ENCODE measurements at places on chromosomes 5 and 9. TPM values are rescaled to one million over a fixed set of nuclear protein-coding genes. Genes with fewer than 3 reads are reported as not detected.
A peak's percentile ranks its signal among the peaks of the same experiment; 100 is the strongest.

DNA sequence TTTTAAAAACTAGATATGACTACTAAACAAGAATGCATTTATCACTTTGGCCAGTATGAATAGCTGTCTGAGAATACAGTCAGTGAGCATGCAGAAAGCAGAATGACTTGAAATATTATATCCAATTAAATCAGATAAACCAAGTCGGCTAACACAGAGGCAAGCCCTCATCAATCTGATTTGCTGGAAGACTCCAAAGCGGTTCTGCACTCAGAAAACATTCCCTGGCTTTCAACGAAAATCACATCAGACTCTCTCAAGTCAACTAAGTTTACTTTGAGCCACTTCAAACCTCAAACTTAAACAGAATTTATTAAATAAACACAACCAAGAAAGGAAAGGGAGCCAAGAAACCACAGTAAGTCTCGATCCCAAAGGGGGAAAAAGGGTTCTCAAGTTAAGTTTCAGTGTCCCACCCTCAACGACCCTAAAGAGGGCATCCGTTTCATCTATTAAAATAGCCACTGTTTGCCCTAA lies 1.4 kb downstream of the MYO10 start:
- no peak for DNase-seq

- no peak for DNase-seq
Measured at GRCh38 chr5:153860195-153860886, 178.4 kb downstream of the FAM114A2 start.

GRCh38 chr5:73644385-73644963 lies 18.5 kb downstream of the ARHGEF28 start:
- DNase-seq: no peak

GRCh38 chr5:89473196-89473595 lies 590.2 kb upstream of the MEF2C start:
- no peak for DNase-seq

DNA sequence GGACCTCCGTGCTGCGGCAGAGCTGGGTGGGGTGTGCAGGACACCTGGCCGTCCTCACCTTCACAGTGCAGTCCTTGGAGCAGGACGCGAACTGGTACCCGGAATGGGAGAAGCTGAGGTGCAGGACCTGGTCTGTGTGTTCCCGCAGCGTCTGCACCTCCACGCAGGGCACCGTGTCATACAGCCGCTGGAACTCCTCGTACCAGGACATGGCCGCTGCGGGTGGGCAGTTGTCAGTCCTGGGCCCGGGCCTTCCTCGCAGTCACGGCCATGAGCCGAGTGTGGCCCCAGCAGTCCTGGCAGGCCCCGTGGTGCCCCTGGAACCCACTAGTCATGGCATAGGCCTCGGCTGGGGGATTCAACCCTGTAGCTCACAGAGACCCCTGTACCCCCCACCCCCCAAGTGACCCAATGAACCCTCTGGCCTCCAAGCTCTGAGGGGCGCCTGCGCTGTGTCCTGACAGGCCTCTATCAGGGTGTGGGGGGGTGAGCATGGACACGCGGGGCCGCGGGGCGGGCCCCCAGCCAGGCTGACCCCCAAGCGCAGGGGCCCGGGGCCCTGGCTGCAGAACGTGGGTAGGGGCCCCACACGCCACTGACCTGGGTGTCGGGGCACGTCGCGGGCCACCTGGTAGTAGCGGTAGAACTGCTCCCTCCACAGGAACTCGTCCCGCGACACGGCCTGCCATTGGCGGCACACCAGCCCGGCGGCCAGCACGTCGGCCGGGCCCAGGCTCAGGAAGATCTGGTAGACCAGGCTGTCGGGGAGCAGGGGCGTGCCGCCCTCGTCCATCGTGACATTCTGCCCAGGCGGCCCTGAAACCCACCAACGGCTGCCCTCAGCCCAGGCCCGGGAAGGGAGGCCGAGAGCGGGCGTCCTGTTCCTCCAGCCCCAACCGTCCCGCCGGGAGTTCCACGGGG lies 987 bp downstream of the FBXW5 start:
- DNase-seq: peak; percentile 44

DNA sequence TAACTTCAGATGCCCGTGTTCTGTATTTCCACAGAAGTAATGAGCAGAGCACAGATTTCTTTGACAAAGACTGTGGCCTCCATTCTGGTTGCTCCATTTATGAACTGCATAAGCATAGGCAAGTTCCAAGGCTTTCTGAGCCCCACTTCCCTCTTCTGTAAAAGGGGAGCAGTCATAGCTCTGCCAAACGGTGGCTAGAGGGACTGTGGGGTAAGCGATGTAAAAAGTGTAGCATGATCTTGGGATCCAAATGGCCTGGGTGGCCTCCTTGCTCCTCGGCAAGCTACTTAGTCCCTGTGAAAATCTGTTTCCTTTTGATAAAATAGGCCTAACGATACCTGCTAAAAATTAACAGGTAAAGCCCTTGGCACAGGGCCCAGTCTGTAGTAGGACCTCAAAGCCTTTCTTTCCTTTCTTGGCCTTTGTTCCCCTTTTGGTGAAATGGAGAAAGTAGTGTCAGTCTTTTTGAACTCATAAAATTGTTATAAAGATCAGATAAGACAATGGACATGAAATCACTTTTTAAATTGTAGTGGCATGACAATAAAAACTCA lies 646.6 kb downstream of the ACTL7B start:
- DNase-seq: no peak

DNA sequence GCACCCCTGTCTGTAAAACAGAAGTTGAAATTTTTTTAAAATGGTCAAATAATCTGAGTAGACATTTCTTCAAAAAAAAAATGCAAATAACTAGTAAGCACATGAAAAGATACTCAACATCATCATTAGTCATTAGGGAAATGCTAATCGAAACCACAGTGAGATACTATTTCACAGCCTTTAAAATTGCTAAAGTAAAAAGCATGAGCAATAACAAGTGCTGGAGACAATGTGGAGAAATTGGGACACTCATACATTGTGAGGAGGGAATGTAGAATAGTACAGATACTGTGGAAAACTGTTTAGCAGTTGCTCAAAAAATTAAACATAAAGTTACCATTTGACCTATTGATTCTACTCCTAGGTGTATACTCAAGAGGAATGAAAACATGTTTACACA lies 58.4 kb upstream of the RUSC2 start:
- no peak for DNase-seq

GRCh38 chr5:71695071-71695470 lies 24.0 kb upstream of the CARTPT start:
- DNase-seq: peak; percentile 13

- DNase-seq: no peak
Measured at GRCh38 chr9:135622415-135623020, 16.8 kb downstream of the GLT6D1 start.

DNA sequence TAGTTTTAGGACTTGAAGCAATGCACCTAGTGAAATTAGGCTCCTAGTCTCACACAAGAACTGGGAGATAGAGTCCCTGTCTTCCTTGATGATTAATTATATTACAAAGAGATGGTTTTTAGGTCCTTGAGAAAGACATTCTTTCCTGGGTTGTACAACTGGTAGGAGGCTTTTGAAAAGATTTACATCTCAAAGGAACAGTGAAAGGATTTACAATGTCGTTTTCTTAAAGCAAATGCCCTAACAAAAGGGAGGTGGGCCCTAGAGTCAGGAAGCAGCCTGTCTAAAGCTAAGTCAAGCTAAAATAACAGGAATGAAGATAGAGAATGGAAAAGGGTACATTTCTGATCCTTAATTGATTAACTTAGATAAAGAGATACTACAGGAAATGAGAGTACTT lies 102.2 kb upstream of the IL7R start:
- DNase-seq: no peak

DNA sequence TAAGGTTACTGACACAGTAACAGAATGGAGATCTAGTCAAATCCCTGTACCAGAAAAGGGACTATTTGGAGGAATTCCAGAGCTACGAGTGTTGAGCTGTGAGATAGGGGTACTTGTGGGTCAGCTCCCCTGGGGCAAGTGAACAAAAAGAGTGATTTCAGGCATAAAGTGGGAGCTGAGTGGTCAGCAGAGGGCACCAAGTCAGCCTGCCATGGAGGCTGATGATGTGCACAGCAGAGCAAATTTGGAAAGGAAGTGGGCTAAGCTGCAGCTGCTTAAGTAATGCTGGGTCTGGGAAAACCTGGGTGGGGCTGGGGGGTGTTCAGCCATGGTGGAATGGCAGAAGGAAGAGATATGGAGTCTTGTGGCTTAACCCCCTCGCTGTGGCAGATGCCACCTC lies 327.9 kb downstream of the NTRK2 start:
- no peak for DNase-seq

GRCh38 chr9:114117996-114118830 lies 19.1 kb upstream of the KIF12 start:
- DNase-seq: no peak

DNA sequence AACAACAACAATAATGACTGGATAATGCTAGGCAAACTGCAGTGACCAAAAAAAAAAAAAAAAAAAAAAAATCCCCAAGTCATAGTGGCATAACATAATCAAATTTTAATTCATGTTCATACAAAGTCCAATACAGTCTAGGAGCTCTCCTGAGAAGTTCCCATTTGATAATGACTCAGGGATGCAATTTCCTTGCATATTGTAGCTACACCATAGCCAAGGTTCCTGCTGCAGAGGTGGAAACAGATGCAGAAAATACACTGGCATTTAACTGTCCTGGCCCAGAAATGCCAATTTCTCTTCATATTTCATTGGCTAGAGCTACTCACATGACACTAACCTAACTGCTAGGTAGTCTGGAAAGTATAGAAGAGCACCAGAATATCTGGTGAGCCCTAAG lies 72.2 kb upstream of the SLC12A2 start:
- DNase-seq: no peak

DNA sequence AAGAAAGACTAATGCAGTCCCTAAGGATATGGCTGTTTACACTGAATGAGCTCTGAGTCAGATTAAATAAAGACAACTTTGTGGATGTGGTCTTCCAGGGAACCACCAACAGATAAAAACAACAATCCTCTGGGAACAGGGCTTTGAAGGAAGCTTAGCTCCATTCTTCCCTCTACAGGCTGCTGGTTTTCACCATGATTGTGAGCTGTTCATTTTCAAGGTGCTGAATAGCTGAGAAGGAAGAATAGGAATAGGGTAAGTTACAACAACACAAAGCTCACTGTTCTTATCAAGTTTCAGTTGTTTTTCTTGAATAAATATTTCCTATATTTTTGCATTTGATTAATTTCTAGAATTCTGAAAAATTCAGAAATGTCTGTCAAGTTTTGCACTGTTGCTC lies 25.9 kb upstream of the PTAR1 start:
- DNase-seq: no peak

DNA sequence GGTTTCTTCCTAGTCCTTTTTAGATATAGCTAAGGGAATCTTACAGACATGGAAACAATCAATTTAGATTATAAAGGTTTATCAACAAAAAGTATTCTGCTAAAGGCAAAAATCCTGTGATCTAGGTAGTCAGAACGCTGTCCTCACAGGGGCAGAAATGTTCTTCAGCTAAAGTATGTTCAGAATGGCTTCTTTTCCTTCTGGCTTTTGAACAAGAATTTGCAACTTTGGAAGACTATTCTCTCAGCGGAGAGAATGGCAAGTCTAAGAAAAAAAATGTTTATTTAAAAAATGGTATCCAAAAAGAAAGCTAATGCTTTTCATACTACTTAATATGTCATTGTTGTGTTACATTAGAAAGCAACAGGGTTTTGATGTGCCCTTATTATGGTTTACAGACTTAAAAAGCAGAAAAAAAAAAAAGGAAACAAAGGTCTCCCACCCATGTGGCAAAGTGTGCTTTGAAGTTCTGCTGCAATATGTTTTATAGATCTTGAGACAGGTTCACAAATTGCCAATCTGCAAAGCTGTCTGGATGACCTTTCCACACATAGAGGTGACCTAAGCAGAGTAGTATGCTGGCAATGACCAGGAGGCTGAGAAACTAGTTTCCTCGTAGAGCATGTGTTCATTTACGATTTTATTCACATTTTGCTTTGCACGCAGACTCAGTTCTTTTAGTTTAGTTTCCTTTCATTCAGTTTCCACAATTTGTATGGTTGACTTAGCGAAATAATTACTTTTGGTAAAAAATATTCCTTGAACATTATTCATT lies 45.1 kb upstream of the PJA2 start:
- no peak for DNase-seq

- no peak for DNase-seq
Measured at GRCh38 chr5:88686726-88687125, 196.3 kb downstream of the MEF2C start.

- DNase-seq: no peak
Measured at GRCh38 chr5:135821802-135822201, 12.7 kb upstream of the SLC25A48 start.

- no peak for DNase-seq
Measured at GRCh38 chr9:121294866-121295661, 27.1 kb downstream of the GSN start.

DNA sequence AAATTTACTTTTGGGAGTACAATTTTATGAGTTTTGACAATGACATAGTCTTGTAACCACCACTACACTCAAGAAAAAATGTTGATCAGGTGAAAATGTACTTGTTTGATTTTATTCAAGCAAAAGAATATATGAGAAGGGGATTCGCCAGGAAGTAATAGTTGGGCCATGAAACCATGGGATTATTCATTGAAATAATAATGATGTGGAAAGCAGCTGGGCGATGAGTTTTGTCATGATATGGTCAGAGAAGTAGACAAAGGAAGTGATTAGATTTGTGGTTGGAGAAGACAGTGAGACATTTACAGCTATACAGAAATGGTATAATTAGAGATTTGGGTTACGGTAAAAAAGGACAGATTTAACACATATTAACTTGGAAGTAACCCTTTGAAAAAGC lies 11.2 kb downstream of the HMGCR start:
- no peak for DNase-seq

DNA sequence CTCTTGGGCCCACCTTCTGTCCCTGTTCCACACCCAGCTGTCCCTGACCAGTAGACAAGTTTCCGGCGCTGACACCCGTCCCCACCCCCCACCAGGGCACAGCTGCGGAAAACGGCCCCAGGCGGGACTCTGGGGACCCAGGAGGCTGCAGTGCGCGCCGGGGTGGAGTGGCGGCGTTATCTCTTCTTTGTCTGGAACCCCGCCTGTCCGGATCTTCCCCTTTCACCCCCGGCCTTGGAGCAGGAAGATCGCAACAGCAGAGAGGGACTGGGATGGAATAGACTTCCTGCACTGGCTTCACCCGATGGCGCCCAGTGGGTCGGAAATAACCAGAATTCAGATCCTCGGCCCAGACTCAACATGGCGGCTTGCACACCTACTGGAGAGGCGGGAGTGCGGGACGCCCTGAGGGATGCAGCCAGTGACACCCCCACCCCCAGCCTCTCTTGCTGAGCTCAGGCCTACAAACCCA lies 4.7 kb downstream of the PAX5 start:
- DNase-seq: no peak

GRCh38 chr9:111704503-111704902 lies 43.1 kb downstream of the GNG10 start:
- DNase-seq: no peak

GRCh38 chr9:20504930-20505329 lies 117.4 kb downstream of the MLLT3 start:
- no peak for DNase-seq

- no peak for DNase-seq
Measured at GRCh38 chr9:5762421-5762820, 70.5 kb downstream of the ERMP1 start.

GRCh38 chr5:179171251-179171815 lies 111.2 kb downstream of the ZNF354C start:
- DNase-seq: no peak

GRCh38 chr5:10607023-10607665 lies 43.3 kb downstream of the ANKRD33B start:
- DNase-seq: no peak

The ZNF618 gene
- total RNA-seq: 1.2 TPM

The PCSK1 gene
- not detected for total RNA-seq

The SV2C gene
- total RNA-seq: not detected

The GLRA1 gene
- not detected for total RNA-seq

The TLR4 gene
- not detected for total RNA-seq

The GPR151 gene
- not detected for total RNA-seq

The SH3RF2 gene
- total RNA-seq: 49.4 TPM

The NMUR2 gene
- total RNA-seq: 0.57 TPM

The GPSM1 gene
- total RNA-seq: 26.5 TPM
